ENCODE measurements at places on chromosomes 4 and X. TPM values are rescaled to one million over a fixed set of nuclear protein-coding genes. Genes with fewer than 3 reads are reported as not detected.

DNA sequence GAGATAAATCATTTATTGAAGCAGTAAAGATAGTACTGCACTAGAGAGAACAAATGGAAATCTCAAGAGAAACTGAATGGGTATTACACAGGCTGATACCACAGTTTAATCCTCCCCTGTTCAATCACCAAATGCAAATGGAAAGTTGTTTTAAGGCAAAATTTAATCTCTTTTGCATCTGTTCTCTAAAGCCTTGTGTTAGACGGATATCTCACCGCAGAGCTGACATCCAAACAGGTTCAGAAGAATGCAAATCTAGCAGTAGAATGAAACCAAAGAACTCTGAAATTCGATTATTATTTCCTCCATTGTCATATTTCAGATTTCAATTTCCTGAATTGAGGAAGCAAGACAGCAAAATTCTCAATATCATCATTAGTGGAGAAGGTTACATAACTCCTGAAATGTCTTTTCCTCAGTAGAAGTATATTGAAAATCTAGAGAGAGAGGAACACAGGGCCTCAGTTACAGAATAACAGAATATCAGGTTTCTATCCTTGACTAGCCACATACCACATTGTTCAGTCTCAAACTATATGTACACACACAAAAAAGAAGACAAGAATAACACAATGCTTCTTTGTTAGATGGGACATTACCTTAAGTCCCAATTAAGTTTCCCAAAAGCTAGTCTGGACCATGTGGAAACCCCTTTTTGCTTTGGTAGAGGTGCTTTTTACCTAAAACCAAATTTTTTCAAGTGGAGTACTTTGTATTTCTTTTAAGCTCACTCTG, 94.1 kb upstream of the BANK1 start:
- DNase-seq: no peak
- H3K36me3 ChIP-seq: no peaks in the 10 kb centered on the region
- H3K27ac ChIP-seq: no peak overlapping the region
- no peaks in the 10 kb centered on the region for H3K4me1 ChIP-seq
- H3K27me3 ChIP-seq: peaks cover 3% of the 10 kb centered on the region

DNA sequence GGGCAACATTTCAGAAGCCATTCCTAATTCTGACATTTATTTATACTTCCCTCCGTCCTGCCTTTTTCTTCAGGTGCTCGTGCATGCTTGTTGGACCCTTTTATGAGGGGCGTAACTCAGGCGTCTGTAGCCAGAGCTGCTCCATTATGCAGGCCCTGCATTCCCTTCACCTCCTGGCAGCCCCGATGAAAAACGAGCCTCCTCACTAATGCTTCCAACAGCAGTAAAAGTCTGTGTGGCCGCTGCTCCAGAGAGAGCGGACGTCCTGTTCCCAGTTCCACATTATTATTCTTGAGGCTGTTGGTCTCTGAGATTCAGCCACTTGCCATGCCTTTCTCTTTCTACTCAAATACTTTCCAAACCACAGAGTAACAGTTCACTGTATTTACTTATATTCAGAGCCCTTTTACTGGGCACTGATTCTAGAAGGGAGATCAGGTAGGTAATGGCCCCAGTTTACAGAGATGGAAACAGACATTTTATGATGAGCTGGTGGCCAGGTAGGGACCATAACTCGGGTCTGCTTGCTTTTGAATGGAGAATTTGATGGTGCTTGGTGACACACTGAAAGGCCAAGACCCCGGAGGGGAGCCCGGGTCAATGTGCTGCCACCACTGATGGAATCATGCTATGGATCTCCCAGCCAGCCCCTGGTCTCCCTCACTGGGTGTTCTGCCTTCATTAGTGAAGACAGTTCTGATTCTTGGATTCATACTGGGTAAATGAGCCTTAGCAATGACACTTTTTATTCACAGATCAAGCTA, 101.0 kb downstream of the GATB start:
- H3K4me1 ChIP-seq: peaks cover 16% of the 10 kb centered on the region
- peak overlapping the region; percentile 88 for H3K27ac ChIP-seq
- no peaks in the 10 kb centered on the region for H3K27me3 ChIP-seq
- peaks cover 7% of the 10 kb centered on the region for H3K36me3 ChIP-seq
- no peak for DNase-seq

- no peaks in the 10 kb centered on the region for H3K4me1 ChIP-seq
- H3K27me3 ChIP-seq: no peaks in the 10 kb centered on the region
- no peaks in the 10 kb centered on the region for H3K36me3 ChIP-seq
- no peak overlapping the region for H3K4me3 ChIP-seq
Observed at GRCh38 chrX:131366407-131366806, 77.3 kb upstream of the IGSF1 start.

GRCh38 chrX:47828984-47829383, 7.7 kb upstream of the ZNF81 start:
- no peaks in the 10 kb centered on the region for H3K27me3 ChIP-seq
- DNase-seq: no peak
- H3K4me1 ChIP-seq: no peaks in the 10 kb centered on the region
- H3K27ac ChIP-seq: no peak overlapping the region
- H3K36me3 ChIP-seq: no peaks in the 10 kb centered on the region
- no peak overlapping the region for H3K4me3 ChIP-seq

- H3K36me3 ChIP-seq: no peaks in the 10 kb centered on the region
- H3K4me3 ChIP-seq: no peak overlapping the region
- no peak overlapping the region for H3K27ac ChIP-seq
- peaks cover 3% of the 10 kb centered on the region for H3K4me1 ChIP-seq
- H3K27me3 ChIP-seq: peaks cover 10% of the 10 kb centered on the region
Observed at GRCh38 chr4:85932500-85933290, 427.2 kb downstream of the MAPK10 start.

DNA sequence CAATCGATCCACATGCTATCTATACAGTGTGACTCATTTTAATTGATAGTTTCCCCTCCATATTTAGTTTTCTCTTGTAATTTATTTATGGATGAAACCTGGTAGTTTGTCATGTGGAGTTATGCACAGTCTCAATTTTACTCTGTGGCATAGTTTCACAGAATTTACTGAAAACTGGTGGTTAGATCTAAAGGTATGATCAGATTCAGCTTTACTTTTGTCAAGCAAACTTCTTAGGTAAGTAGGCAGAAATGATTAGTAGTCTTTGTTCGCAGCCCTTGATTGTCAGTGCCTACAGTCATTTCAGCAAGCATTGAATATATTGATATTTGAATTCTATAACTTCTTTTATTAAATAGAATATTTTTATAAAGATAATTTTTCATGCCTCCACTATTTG, 2.5 kb downstream of the ADD1 start:
- H3K4me1 ChIP-seq: peaks cover 40% of the 10 kb centered on the region
- H3K27ac ChIP-seq: no peak overlapping the region
- H3K4me3 ChIP-seq: peak overlapping the region; percentile 94
- H3K36me3 ChIP-seq: peaks cover 6% of the 10 kb centered on the region
- DNase-seq: no peak

Gene RBM46
- total RNA-seq: not detected

Gene MYOZ2
- not detected for total RNA-seq

All from activated naive CD8-positive, alpha-beta T cell treated with anti-CD3 and anti-CD28 coated beads, Interleukin-2, amount 10 ng/mL, durations not matched to agents 7 days and 5 days (primary cell).